ENCODE measurements at places on chromosomes 6 and 20.

DNA sequence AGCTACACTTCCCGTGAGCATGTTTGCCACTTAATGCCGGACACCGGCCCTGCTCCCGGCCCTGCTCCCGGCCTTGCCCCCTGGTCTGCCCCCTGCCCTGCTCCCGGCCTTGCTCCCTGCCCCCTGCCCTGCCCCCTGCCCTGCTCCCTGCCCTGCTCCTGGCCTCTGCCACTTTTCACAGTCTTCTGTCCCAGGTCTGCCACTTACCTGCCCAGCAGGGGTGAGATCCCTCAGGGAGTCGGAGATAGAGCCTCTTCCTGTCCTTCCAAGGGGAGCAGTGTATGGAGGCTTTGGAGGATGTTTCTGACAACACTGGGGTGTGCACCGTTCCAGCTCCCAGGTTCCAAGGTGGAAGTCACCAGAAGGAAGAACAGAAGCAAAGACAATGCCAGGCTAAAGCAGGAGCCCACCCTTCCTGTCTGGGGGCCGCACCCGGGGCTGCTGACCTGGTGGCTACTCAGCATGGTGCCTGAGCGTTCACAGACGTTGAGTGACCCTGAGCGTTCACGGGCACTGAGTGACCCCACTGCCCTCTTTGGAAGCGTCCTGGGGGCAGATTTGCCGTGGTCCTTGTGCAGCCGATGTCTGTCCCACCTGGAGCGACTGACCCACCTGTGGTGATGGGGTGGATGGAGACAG, 199.8 kb downstream of the DLL1 start:
- DNase-seq = no peak

GRCh38 chr6:19209202-19209601, 628.0 kb upstream of the ID4 start:
- DNase-seq = no peak

- DNase-seq = no peak
Observed at GRCh38 chr20:52542131-52542530, 350.6 kb upstream of the ZFP64 start.

DNA sequence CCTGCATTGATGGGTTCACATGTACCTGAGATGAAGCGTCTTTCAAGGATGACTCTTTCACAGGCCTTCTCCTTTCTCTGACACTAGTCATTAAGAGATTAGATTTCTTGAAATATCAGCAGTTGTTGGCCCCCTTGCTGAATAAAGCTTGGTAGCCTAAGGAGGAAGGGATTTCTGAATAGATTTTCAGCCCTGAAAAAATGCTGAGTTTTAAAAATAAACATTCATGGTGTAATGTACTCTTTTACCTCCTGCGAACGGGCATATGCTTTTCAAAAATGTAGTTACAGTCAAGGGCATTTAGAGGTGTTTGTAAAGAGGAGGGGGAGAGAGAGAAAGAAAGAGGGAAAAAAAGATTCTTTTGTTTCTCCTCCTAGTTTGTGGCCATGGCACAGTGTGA, 222.7 kb downstream of the SOX4 start:
- no peak for DNase-seq

- peak; percentile 6 for DNase-seq
Observed at GRCh38 chr6:45421709-45422502, 44.2 kb upstream of the SUPT3H start.

GRCh38 chr6:112007254-112007653, 46.6 kb upstream of the CCN6 start:
- no peak for DNase-seq

DNA sequence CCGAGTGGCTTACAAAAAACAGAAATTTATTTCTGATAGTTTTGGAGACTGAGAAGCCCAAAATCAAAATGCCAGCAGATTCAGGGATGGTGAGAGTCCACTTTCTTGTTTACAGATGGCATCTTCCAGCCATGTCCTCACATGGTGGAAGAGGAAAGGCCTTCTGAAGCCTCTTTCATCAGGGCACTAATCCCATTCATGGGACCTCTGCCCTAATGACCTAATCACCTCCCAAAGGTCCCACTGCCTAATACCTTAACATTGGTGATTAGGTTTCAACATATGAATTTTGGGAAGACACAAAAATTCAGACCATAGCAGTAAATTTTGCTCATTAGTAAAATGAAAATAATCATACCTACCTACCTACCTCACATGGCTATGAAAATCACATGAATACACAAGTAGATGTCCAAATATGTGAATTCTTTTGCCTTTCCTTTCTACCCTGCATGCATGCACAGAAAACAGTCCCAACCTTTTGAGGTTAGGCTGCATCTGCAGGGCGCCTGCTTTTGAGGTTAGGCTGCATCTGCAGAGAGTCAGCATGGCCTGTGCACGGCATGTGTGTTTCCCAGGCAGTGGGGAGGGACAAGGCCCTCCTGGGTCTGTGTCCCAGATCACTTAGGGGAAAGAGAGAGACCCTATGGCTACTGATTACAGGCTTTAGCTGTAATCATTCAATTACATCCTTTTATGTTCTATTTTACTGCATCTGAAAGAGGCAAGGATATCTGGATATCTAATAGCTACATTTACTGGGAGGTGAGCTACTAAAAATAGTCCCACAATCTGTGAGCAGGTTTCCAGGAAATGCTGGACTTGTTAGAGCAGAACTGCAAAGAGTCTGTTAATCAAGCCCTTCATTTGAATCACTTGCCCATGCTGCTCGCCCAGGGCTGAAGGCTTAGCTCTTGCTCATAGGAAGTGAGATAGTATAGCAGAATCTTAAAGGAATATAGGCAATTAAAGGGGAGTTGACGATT, 497.7 kb upstream of the MARCKS start:
- DNase-seq = no peak

DNA sequence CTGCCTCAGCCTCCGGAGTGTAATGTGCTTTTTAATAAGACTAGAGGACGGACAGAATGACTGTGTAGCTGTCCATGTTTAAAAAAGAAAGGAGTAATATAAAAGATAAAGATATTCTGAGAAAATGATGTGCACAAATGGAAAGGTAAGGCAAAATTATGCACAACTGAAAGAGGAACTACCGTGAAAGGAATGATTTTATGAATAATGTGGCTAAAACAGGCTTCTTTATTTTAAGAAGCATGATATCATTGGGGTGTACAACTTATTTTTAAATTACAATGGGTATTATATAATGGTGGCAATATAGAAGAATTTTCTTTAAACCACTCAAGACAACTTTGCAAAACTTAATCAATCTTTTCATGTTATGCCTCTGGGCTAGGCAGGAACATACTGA, 78.1 kb downstream of the FIG4 start:
- no peak for DNase-seq

DNA sequence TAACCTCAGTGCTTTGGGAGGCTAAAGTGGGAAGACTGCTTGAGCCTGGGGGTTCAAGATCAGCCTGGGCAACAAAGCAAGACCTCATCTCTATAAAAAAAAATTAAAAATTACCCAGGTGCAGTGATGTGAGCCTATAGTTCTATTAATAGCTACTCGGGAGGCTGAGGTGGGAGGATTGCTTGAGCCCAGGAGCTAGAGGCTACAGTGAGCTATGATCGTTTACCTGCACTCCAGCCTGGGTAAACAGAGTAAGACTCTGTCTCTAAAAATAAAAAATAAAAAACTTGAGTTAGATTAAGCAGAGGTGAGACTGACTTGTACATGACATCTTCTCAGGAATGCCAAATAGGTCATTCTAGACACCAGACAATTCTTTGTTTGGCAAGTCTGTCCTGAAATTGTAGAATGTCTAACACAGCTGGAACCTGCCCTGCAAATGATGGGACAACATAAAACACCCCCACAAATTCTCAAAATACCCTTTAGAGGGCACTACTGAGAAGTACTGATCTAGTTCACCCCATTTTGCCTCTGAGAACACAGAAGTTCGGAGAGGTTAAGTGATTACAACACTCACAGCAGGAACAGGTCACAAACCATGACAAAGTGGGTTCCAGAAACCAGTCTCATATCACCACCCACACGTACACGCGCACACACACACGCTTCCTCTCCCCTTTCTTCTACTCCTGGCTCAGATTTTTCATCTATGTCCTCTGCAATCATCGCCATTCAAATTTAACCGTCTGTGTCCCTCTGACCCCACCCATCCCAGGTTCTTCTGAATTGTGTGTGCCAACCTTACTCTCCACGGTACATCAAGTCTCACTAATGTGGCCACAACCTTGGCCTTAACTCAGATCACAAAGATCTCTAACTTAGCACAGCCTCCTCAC, 38.3 kb downstream of the ARHGAP18 start:
- peak; percentile 50 for DNase-seq

- no peak for DNase-seq
Observed at GRCh38 chr6:24755279-24755678, 19.5 kb upstream of the GMNN start.

DNA sequence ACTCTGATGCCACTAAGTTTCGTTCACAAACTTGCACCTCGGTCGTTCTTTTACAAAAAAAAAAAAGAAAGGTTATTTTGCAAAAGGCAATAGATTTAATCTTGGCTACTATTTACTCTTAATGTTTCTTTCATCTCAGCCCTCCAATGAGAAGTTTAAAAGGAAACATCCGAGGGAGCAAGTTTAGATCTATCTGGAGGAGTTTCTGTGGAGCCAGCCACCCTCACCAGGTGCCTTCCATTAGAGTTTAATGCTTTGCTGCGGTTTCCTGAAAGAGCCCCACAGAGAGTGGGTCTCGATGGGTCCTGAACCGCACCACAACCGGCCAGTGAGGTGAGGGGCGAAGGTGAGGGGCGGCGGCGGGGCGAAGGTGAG, 632 bp downstream of the PRKN start:
- DNase-seq = no peak

DNA sequence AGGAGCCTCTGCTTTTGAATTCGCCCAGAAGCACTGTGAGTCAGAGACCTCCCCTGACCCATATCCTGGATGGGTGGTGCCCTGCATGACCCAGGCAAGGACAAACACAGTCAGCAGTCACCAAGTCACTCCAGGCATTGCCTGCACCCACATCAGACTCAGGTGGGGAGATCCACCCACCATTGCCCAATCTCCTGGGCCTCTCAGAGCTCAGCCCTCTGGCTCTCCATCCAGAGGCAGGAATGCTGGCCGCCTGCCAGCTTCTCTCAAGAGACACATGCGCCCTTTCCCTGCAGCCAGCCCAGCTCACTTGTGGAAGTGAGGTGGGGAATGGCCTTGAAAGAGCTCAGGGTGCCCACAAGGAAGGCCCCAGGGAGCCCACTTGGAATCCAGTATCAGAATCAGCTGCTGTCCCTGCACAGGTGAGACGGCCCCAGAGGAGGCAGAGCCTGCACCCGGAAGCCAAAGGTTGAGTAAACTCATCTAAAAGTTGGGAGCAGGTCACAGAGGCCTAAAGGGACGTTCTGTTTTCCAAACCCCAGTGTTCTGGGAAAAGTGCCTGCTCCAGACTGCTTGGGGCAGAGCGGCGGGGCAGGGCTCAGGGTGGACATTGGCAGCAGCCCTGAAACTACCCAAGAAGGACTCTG, 129.8 kb downstream of the PREX1 start:
- no peak for DNase-seq

GRCh38 chr6:140043357-140043756, 668.9 kb upstream of the CITED2 start:
- DNase-seq = no peak

- DNase-seq = no peak
Observed at GRCh38 chr20:46973766-46974165, 79.1 kb downstream of the EYA2 start.

GRCh38 chr6:125688138-125688537, 61.3 kb upstream of the HEY2 start:
- DNase-seq = no peak

DNA sequence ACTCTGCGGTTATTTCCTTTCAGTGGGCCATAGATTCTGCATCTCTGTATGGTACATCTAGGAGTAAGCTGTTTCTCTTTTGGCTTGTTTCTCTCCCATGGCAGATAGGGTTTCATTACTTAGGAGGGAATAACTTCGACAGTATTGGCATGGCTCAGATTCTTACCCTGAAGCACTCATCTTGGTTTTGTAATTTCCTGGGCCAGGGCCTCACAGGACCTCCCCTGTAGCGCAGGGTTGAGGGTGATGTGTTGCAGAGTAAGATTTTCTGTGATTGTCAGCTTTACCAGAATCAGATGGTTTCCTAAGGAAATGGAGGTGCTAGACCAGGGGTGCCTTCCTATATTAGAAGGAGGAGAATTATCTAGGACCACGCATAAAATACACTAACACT, 78.3 kb downstream of the STXBP5 start:
- no peak for DNase-seq

GRCh38 chr6:12716298-12716916, at the start of gene PHACTR1:
Gene PHACTR1, plus strand, starts transcription at chr6:12716767.
- no peak for DNase-seq

GRCh38 chr6:108592371-108593337, 31.9 kb downstream of the FOXO3 start:
- peak; percentile 40 for DNase-seq

GRCh38 chr6:12957321-12958051, 240.9 kb downstream of the PHACTR1 start:
- DNase-seq = peak; percentile 6

DNA sequence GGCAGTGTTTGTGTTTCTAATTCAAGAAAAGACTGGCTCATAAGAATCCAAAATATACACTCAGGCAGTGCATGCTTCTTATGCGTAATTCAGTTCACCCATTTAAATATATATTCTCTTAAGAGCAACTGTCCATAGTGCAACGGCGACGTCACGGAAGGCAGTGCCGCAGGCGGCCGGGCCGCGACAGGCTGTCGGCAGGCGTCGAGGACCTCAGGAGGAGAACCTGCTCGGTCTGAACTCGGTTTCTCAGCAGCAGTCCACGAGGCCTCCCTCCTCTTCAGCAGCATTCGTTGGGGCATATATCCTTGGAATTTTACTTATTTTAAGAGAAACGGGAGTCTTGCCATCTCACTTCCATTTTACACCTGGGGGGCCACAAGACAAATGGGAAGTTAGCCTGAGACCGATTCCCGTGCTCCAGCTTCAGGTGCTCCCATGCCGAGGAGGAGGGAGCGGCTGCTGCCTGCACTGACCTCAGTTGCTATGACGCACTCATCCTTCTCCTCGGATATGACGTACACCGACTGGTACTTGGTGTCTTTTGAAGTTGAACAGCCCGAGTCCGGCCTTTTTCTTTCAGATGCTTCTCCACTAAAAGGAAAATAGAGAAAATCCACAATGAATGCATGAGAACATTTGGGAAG, 8.2 kb downstream of the DLL1 start:
- no peak for DNase-seq

- no peak for DNase-seq
Observed at GRCh38 chr6:7727086-7727945, 1.4 kb downstream of the BMP6 start.

DNA sequence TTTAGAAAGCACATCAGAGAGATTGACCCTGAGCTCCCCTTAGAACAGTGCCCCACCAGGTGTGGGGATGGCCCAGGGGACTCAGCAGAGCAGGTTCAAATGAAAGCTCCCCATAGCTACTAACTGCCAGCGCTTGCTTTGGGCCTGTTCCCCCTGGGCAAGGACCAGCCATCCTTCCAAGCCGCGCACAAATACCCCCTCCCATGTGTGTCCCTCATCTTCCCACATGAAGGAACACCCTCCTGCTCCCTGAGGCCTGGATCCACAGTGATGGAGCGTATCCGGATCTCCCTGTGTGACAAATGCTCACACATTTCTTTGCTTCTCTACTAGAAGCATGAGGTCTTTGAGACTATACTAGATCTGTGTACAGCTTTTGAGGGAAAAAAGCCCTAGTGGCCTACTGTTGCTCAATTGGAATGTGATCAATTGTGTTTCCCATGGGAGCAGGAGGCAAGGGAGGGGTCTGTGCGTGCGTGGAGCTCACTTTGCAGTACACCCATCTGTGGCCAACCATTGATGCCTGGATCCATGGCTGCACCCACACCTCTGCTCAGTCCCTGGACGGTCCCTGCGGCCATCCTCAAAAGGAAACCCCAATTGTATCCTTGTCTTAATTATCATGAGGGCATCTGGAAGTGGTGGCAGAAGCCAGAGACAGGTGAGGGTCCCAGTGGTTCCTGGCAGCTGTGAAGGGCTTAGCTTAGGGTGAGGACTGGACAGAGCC, 1.4 kb upstream of the RAET1G start:
- DNase-seq = no peak
